SJCRH30 (cell line): ENCODE measurements at places on chromosomes 5 and 9.

GRCh38 chr9:70511858-70512257 lies 97.4 kb upstream of the KLF9 start:
- no peak for DNase-seq

DNA sequence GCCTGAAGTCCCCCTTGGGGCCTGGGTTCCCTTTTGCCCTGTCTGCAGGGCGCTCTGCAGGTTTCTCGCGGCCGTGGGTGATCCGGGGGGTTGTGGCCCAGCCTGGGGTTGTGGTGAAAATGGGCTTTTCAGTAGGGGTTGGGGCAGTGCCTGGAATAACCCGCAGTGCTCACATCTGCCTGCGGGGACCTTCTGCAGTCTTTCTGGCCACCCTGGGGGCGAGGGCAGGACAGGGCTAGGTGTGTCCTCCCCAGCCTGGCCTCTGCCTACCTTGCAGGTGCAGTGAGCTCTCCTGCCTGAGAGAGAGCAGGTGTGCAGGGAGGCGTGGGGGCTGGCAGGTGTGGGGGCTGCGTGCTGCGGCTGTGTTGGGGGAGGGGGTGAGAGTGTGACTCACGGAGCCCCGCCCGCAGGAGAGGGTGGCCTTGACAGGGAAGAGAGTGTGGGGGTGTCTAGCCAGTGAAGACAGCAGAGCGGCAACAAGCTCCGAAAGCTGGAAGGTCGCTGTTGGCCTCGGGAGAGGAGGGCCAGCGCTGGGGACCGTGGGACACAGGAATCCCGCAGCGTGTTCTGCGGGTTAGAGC lies 131.4 kb downstream of the MRPL36 start:
- DNase-seq, result no peak

GRCh38 chr5:13325765-13326164 lies 618.7 kb downstream of the DNAH5 start:
- no peak for DNase-seq

- DNase-seq, result no peak
These were observed 1675.3 kb upstream of the CDH6 start for GRCh38 chr5:29518176-29518575.

- DNase-seq, result no peak
These were observed 205.8 kb upstream of the KIF2A start for GRCh38 chr5:62100201-62100600.

GRCh38 chr9:4887556-4887955 lies 94.8 kb downstream of the RCL1 start:
- DNase-seq, result no peak

GRCh38 chr9:127767909-127768331 lies 10.5 kb downstream of the SH2D3C start:
- DNase-seq, result peak; percentile 72

GRCh38 chr9:25678846-25679360 lies 659 bp upstream of the TUSC1 start:
- no peak for DNase-seq

DNA sequence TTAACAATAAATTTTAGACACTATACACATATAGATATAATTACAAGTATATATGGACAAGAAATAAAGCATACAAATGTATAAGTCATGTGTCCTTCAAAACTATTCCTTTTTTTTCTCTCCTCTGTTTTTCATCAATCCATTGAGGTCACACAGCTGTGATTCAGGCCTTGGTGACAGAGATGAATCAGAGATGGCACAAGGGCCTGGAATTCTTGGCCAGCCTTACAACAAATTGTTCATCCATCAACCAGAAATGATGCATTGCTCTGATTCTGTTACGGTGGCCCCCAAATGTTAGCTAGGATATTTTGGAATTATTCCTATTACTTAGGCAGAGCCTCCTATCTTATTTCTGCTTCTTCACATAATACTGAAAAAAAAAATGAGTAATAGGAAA lies 108.7 kb upstream of the MPDZ start:
- DNase-seq, result no peak

DNA sequence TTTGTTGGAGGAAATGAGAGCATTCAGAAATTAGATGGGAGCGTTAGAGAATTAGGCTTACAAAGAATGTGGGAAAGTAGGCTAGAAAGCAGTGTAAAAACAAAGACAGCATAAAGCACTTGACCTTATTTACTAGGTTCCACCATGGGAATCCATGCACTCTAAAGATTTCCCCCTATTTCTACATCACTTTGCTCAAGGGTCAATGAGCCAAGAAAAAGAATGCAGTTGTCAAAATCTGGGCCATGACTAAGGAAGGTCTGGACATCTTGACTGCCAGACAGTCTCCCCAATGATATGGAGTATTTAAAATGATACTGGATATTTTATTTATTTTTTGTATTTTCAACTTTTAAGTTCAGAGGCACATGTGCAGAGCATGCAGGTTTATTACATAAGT lies 3.4 kb downstream of the TLR4 start:
- no peak for DNase-seq

GRCh38 chr5:74328221-74328630 lies 312.3 kb downstream of the ENC1 start:
- DNase-seq, result no peak
